ENCODE measurements at places on chromosomes 11 and 22.

- DNase-seq, result peak; percentile 47
Measured at GRCh38 chr11:35424157-35424940, 5.0 kb upstream of the SLC1A2 start.

DNA sequence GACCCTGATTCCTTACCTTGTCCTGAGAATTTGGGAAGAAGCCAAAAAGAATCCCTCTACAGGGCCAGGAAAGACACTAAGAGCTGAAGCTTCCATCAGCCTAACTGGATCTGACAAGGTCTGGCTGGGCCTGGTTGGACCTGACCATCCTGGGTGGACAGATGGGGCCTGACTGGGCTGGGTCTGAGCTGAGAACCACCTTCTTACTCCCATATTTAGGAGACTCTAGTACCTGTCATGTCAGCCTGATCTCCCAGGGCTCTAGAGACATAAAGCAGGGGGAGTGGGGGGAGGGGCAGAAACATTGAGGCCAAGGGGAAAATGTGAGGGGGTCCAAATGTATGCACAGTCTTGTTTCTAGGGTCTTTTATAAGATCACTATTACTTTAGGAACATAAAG is 129.9 kb downstream of the BUD13 start:
- DNase-seq, result no peak

GRCh38 chr11:12585861-12586260 is 88.4 kb upstream of the TEAD1 start:
- peak; percentile 21 for DNase-seq

GRCh38 chr11:55970935-55971334 is 1.2 kb upstream of the OR10AG1 start:
- no peak for DNase-seq

DNA sequence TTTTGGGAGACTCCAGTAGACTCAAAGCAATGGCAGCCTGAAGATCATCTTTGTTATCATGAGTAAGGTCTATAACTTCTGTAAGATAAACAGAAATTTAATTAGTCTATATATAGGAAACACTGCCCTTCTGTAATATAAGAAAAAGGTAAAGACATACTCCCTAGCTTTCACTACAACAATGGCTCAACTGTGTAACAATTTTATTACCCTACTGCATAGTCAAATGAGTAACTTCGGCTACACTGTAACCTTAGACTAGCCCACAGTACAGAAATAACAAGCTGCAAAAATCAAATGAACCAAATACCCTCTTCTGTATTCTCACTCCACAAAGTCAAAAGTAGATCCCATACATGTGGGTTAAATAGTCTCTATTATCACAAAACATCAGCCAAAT is 33.7 kb downstream of the USP28 start:
- no peak for DNase-seq

DNA sequence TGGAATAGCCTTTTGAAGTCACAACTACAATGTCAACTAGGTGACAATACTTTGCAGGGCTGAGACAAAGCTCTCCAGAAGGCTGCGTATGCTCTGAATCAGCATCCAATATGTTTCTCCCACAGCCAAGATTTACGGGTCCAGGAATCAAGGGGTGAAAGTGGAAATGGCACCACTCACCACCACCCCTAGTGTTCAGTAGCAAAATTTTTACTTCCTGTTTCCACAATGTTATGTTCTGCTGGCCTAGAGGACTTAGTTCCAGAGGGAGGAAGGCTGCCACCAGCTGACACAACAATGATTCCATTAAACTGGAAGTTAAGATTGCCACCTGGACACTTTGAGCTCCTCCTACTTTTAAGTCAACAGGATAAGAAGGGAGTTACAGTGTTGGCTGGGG is 68.5 kb upstream of the MPEG1 start:
- no peak for DNase-seq

DNA sequence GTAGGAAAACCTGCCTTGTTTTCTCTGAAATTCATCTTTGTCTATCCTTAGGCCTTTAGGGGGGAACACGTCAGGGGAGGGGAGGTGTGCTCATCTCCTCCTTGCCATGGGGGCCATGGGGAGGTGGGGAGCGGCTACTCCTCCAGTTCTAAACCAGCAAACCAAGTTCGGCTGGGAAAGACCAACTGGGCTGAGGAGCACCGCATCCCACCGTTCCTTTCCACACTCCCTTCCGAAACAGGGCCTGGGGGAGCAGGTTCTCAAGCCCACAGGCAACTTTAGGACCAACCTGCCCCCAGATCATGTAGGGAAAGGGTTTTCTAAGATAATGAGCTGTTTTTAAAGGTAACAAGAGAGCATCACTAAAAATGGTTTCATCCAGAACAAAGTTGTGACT is 77.5 kb upstream of the PITPNB start:
- DNase-seq, result no peak

Measured in muscle of back (tissue), 13 donors.